ENCODE measurements at places on chromosomes 6 and 20.

DNA sequence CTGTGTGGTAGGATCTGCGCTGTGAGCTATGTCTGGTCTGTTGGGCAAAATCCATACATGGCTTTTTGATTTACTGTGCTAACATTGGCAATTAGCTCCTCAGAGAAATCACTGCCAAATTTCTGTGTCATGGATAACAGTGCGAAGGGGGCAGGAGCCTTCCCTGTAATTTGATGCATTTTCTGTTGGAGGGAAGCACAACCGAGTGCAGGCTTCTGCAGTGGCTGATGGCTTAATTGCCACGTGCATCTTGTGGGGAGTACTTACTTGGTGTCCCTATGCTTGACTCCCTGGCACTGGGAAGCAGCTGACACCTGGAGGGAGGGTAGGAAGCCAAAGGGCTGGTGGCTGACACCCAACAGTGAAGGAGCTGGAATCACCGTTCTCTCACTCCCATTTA, 99.3 kb upstream of the PROKR2 start:
- DNase-seq, result no peak

DNA sequence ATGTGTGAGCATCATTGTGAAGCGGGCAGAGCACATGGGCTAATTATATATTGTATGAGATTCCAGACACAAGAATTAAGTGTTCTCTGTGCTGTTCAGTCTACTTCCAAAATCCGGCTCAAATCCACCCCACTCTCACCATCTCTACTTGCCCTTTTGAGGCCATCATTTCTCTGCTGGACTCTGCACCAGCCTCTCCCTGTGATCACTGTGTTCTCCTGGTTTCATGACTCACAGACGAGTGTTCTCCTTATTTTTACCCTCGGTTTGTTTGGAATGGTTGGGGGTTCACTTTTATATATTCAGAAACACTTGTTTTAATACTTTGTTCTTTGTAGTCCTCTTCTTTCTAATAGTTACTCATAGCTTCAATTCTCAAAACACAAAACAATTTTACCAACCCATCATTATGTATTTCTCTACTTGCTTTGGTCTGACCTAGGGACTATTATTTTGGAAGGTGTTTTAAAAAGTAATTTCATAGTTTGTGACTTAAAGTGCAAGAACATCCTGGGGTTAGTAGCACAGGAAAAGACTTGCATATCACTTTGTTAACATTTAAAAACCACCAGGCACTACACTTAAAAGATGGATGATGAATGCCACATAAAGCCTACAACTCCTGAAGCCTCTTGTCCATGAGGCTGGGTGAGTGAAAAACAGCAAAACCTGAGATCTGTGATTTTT, 82.7 kb downstream of the UST start:
- no peak for DNase-seq

DNA sequence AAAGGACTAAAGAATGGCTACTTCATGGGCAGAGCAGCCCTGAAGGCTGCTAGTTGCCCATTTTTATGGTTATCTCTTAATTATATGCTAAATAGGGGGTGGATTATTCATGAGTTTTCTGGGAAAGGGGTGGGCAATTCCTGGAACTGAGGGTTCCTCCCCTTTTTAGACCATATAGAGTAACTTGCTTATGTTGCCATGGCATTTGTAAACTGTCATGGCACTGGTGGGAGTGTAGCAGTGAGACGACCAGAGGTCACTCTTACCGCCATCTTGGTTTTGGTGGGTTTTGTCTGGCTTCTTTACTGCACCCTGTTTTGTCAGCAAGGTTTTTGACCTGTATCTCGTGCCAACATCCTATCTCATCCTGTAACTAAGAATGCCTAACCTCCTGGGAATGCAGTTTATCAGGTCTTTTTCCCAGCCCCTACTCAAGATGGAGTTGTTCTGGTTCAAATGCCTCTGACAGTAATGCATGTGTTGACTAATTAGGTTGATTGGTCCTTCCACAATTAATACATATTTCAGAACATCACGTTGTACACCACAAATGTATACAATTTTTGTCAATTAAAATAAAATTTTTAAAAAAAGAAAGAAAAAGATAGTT, 139.5 kb downstream of the PDE7B start:
- DNase-seq, result no peak

GRCh38 chr6:42227173-42227850, 9.7 kb upstream of the MRPS10 start:
- DNase-seq, result no peak

GRCh38 chr6:107246972-107247615, 131.8 kb upstream of the BEND3 start:
- no peak for DNase-seq

GRCh38 chr6:134590449-134590848, 272.5 kb upstream of the SGK1 start:
- DNase-seq, result no peak

DNA sequence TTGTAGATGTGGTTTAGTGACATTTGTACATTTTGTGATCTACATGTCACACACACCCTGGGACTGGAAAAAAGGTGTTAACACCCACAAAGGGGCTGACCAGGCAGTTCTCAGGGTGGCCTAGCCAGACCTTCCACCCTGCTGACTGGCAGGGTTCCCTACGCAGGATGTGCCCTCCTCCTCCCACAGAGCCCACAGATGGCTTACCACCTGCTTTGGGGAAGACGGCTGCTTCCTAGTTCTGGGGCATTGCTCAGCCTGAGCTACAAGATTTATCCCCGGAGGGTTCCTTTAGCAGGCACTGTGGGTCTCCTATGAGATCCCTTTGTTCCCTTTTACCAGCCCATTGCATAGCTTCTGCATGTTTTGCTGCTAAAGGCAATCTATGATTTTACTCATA, 35.1 kb downstream of the SNAP25 start:
- DNase-seq, result no peak

DNA sequence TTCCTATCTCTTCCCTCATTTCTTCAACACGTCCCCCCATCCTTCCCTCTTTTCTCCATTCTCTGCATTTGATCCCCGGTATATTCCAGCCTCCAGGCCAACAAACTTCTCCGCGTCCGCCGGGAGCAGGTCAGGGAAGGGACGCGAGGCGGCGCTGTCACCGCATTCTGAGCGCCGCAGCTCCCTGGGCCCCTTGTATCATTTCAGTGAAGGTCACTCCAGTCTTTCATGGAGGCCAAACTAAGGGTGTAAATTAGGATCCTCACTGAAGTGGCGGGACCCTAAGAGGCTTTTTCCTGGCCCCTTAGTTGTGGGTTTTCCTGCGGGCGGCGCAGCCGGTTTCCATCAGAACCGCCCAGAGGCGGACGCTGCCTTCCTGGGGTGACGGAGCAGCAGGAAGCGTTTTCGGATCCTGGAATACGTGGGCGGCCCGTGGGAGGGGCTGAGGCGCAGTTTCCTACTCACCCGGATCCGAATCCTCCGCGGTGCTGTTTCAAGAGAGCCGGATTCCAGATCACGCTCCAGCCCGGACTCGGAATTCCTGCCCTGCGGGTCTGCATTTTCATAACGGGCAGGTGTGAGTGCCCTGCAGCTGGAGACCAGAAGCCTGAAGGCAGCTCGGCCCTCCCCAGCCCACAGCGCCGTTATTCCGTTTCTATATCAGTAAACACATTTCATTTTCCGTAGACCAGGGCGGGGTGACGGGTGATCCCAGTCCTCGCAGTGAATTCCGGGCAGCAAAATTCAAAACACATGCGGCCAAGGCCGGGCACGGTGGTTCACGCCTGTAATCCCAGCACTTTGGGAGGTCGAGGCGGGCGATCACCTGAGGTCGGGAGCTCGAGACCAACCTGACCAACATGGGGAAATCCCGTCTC, 3.6 kb upstream of the MICA start:
- peak; percentile 30 for DNase-seq

GRCh38 chr6:139920027-139920775, 545.8 kb upstream of the CITED2 start:
- no peak for DNase-seq

- DNase-seq, result no peak
Observed at GRCh38 chr20:1345030-1345755, 16.3 kb upstream of the SDCBP2 start.

DNA sequence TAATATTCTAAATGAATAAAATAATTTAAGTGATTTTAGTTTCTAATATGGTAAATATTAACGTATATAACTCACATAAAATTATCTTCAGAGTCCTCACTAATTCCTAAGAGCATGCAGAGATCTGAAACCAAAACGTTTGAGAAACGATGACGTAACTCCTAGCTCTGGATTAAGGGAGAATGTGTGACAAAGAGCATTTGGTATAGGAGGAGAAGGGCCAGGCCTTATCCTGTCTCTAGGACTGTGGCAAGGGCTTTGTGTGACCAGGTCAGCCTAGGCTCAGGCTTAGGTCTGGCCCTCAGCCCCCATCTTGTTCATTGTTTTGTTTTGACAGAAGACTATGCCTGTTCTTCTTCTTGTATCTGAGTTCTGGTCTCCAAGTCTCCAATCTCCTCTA, 19.2 kb upstream of the POLR1H start:
- DNase-seq, result no peak
